ENCODE measurements at places on chromosomes 6 and 20.

- DNase-seq, result no peak
Observed at GRCh38 chr20:9281803-9282202, 212.9 kb downstream of the PLCB4 start.

DNA sequence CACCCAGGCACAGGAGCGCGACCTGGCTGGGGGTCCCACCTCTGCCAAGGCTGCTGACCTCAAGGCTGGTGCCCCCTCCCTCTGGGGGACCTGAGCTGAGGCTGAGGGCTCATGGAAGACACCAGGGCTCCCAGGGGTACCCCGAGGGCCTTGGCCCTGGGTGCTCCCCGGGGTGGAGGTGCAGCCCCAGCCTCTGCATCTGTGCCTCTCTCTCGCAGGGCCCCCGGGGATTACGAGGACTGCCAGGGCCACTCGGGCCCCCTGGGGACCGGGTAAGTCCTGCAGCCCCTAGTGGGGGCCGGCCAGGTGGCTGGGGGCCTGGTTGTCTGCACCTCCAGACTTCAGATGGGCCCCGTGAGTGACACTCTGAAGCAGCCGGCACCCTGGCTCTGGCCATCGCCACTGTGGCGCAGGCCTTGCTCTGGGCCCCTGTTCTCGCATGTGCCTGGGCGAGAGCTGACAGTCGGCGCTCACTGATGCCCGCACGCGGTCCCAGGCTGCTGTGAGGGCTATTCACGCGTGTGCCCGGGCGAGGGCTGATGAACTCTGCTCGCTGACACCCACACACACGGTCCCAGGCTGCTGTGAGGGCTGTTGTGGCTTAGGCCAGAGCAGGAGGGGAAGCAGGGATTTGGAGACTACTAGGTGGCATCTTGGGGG, 9.3 kb downstream of the COL9A3 start:
- DNase-seq, result no peak

DNA sequence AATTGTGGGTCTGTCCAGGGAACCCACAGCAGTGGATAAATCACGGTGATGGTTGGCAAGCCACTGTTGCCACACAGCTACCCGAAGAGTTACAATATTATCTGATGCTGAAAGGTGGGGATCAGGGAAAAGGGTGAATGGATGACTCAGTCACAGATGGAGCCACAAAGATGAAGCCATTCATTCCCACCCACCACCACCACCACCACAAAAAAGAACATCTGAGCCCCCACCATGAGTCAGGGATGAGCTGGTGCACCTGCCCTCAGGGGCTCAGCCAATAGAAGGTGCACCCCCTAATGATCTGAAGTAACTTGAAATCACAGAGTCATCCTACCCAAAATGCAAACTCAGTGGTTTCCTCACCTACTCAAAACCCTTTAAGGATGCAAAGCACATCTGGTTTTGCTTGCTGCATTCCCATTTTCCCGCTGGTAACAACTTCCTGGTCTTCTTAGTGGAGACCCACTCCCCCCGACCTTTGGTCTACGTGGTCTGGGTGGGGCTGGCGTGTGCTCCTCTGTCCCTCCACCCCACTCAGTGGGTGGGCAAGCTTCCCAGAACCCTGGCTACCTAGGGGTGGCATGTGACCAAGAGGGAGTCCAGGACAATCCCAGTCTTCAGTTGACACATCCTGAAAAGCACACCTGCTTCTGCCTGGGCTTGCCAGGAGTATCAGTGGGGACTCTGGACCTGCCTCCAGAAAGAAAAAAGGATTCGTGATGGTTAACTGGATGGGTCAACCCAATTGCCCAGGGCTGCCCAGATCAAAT, 125.5 kb downstream of the ANKRD60 start:
- no peak for DNase-seq

GRCh38 chr20:17316316-17317038, 89.6 kb downstream of the PCSK2 start:
- no peak for DNase-seq

DNA sequence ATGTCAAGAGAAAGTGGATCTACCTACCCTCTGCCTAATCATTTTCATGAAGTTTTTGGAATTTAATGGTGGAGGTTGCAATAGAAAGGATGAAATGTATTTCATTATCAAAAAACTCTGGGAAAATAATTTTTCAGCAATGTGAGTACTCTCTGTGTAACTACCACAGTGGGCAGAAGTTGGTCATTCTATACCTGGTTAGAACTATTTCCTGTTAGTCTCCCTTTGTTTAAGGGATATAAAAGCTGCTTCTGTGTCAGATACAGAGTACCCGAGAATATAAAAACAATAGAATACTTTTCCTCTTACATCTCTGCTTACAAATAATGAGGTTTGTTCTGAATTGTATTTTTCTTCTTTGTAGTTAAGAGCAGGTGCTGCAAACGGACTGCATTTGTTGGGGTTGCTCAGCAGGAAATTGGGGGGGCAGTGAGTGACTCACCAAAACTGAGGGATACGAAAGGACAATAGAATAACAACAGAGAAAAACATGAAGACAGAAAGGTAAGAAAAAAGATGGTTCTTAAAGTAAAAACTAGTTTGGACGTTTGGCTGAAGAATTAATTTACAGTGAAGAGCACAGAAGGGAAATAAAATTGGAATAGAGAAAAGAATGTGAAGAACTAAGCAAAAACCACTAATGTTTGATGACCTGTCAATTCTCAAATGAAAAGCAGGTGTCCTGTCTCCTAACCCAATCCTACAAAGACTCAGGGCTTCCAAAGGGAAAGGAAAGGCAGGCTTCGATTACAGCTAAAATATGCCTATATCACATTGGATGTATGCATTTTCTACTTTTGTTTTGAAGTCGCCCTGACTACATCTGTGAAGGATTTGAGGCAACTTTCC, 703.1 kb downstream of the RFPL4B start:
- DNase-seq, result no peak

- peak; percentile 87 for DNase-seq
Observed at GRCh38 chr6:70398783-70399728, 14.3 kb upstream of the FAM135A start.

DNA sequence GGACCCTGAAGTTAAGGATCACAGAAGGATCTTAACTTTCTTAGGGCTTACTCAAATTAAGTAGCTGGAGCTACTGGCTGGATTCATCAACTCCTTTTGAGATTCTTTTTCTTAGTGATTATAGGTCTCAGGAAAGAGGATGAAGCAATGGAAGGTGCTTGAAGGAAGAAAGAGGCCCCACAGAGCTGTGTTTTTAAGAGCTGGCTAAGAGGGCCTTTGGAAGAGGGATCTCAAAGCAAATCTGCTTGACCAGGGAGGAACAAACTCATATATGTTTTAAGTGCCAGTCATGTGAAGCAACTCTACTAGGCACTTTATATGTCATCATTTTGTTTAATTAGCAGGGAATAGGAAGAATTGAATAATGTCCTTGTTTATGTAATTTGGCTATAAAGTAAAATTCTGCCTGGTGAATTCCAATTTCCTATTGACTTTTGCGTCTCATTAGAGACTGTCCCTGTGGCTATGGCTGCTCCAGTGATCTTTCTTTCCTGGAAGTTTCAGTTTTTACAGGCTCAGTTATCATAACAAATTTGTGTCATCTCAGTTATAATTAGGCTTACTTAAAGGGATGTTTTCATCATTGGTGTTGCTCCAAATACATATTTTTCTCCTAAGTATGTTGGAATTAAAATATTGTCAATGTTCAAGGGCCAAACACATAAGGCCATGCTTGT, 222.8 kb upstream of the CITED2 start:
- DNase-seq, result no peak

GRCh38 chr20:37711994-37712964, 18.4 kb downstream of the CTNNBL1 start:
- DNase-seq, result no peak

GRCh38 chr6:72213654-72214053, 327.3 kb downstream of the RIMS1 start:
- no peak for DNase-seq

DNA sequence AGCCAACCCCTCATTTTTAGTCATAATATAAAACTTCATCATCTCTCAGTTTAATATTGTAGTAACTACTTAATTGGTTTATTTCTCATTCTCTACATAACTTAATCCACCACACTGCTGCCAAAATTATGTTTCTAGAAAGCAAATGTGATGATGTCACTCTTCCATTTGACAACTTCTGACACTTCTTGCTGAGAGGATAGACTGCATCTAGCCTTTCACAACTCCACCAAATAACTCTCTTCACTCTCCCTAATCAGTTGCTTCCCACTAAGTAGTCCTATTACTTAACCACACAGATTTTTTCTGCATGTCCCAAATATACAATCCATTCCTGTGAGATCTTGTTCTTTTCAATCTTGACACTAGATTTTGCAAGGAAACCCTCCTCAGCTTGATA, 951.3 kb downstream of the EPHA7 start:
- DNase-seq, result no peak

GRCh38 chr6:33160728-33161344, 31.4 kb downstream of the COL11A2 start:
- no peak for DNase-seq

DNA sequence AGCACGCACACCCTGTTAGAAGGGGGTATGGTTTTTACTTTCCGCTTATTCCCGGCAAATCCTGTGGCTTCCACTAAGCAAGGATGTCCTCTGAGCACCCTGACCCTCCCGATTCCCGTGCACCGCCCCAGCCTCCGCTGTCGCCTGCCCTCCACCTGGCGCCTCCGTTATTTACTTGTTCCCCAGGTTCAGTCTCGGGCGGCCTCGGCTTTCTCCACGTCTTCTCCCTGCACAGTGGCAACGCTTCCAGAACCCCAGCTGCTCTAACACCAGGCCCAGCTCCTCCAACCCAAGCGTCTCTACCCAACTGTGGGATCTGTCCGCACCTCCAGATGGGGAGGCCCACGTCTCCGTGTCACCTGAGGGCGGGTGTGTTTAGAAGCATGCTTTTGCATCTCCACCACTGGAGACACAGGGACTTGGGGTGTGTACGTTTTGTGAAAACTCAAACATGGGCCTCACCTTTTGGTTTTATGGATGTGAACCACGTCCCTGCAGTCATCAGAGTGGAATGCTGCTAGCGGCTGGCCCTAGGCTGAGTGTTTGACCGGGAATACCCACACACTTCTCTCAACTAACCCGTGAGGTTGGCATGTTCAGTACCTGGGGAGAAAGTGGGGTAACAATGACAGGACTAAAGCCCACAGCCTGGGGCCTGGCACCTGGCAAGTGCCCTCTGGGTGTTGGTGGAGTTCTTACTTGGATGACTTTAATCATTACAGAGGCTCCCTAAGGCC, 79.9 kb downstream of the THBS2 start:
- DNase-seq, result no peak

DNA sequence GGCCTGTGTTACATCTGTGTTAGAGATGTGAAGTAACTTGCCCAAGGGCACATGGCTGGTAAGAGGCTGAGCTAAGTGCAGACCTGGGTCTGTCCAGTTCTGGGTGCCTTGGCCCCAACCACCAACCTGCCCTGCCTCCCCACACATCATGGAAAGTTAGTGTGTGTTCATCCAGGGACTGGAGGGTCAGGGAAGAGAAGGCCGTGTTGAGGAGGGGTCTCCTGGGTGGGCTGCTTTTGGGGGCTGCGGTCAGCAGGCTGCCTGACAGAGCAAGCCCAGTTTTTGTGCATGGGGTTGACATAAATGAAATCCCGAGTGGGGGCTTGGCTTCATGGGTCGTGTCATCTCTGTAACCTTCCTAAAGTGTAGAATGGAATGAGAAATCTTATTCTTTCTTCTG, 10.9 kb downstream of the PYGB start:
- DNase-seq, result no peak

GRCh38 chr6:49744259-49744658, at the start of gene CRISP3:
CRISP3 (minus strand) TSS chr6:49744388; CDS start chr6:49744367, 21 bp downstream.
- no peak for DNase-seq

DNA sequence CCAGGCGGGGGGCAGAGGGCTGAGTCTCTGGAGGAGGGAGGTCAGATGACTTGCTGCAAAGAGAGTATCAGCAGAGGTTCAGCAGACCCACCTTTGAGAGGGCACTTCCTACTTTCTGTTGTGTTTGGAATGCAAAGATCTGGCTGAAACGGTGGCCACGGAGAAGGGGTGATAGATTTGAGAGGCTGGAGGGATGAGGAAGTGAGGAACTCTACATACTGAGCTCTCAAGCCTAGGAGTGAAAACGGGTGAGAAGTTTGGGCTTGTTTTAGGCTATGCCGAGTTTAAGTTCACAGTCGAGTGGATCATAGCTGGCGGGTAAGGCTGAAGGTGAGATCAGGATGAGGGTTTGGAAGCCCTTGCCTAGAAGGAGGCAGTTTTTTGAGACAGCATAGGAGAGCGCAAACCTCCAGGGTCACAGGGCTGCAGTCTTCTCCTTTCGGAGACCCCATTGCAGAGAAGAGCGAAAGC, 477 bp upstream of the ITPA start:
- no peak for DNase-seq

- DNase-seq, result no peak
Observed at GRCh38 chr20:36628076-36628475, 17.9 kb downstream of the SLA2 start.

- DNase-seq, result no peak
Observed at GRCh38 chr20:47455133-47456040, 46.3 kb upstream of the NCOA3 start.

GRCh38 chr20:57738484-57738883, 28.7 kb upstream of the PMEPA1 start:
- no peak for DNase-seq

DNA sequence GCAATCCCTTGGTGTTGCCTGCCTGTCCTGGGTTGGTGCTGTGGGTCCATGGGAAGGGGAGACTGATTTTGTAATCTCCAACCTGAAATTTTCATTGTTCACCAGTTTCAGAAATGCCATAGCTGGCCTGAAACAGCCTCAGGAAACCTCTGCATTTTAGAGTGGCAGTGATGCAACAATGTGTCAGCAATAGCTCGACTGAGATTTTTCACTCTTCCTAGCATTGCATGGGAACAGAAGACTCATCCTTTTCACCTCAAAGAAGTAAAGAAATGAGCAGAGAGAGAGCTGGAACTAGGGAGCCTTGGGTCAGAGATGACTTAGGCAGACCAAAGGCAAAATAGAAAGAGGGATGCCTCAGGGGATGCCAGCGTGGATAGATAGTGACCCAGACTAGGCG, 23.7 kb upstream of the TMEM14A start:
- no peak for DNase-seq

DNA sequence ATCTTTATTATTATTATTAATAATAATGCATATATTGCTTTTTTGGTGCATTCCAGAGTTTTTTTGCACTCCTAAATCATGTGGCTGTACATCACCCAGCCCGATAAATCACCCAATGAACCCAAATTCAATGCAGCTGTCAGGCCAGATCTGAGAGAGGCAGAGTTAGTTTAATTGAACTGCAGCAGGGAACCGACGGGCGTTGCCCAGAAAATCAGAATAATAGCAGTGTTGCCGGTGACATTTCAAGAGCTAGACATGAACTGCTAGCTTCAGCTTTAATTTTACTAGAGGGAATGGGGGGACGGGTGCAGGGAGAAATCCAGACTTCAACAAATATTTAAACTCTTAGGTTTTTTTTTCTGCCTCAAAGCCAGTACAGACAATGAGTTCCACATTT, 135.0 kb downstream of the CLIC5 start:
- DNase-seq, result no peak

- DNase-seq, result no peak
Observed at GRCh38 chr20:44660581-44660980, 9.1 kb upstream of the ADA start.

GRCh38 chr6:32772656-32773055, 9.3 kb upstream of the HLA-DQB2 start:
- DNase-seq, result no peak

- no peak for DNase-seq
Observed at GRCh38 chr20:15451241-15451640, 1113.8 kb upstream of the FLRT3 start.

GRCh38 chr6:35453236-35453635, 1.1 kb downstream of the FANCE start:
- no peak for DNase-seq

All from Panc1 (cell line).